ENCODE measurements at places on chromosomes 2 and 18.

DNA sequence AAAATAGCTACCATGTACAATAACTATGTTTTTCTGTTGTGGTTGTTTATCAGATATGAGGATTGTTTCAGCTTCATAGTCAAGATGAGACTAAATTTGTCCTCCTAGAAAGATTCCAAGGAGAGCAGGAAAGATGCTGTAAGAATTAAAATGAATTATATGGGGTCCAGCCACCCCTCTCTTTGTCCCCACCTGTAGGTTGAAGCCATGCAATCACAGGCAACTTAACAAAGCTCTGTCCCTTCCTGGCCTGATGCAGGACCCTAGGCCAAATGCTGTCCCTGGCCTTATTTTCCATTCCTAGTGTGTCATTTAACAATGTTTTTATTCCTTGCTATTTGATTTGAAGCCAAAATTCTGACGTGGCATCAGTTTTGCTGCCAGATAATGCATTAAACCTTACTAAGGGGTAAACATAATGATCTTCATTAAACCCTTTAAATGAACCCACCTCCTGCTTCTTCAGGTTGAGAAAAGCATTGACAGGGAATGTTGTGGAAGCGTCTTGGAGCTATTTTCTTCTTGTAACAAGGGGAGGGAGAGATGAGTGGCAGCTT is 240.9 kb upstream of the ZNF521 start:
- no peak for DNase-seq

DNA sequence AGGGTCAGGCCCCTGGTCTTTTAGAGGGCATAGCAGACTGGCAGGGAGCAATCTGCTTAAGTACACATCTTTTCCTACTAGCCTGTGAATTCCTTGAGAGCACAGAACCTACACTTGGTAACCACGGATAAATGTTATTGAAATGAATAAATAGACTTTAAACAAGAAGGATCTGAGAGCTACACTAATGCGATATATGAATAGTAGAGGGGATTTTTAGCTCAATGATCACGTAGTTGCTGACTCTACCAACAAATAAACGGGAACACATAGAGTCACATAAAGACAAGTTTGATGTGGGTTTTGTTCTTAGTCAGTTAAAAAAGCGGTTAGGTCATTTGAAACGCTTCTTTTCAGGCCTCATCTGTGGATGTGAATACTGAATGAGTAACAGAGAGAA is 290.3 kb upstream of the CCDC68 start:
- no peak for DNase-seq

- no peak for DNase-seq
These were observed 207.8 kb downstream of the HDAC4 start for GRCh38 chr2:239192975-239193374.

DNA sequence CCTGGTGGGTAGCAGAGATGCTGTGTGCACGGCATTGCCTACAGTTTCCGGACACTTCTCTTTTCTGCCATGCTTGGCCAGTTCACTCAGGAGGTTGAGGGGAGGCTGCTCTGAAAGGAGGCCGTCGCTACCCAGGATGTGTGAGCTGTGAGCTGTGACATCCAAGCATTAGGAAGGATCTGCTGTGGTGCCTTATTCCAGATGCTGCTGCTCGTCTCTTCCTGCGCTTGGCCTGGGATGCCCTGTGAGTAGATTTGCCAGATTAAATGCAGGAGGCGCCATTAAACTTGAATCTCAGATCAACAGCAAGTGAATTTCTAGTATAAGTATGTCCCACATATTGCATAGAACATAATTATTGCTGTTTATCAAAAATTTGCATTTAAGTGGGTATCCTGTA is 124.2 kb upstream of the SIX3 start:
- DNase-seq = no peak

- no peak for DNase-seq
These were observed 99.5 kb downstream of the HS1BP3 start for GRCh38 chr2:20551260-20551944.

- DNase-seq = no peak
These were observed 196.1 kb downstream of the SLC4A3 start for GRCh38 chr2:219823574-219823973.

GRCh38 chr2:58157754-58158153 is 83.4 kb downstream of the FANCL start:
- no peak for DNase-seq

DNA sequence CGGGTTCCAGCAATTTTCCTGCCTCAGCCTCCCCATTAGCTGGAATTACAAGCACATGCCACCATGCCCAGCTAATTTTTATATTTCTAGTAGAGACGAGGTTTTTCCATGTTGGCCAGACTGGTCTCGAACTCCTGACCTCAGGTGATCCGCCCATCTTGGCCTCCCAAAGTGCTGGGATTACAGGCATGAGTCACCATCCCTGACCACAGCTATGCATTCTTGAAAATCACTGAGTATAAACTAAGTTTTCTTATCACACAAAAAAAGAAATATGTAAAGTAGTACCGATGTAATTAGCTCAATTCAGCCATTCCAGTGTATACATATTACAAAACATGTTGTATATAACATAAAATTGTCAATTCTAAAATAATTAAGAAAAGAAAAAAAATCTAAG is 232.7 kb downstream of the MBD2 start:
- no peak for DNase-seq

- DNase-seq = no peak
These were observed 45.8 kb upstream of the HS6ST1 start for GRCh38 chr2:128364441-128364911.

DNA sequence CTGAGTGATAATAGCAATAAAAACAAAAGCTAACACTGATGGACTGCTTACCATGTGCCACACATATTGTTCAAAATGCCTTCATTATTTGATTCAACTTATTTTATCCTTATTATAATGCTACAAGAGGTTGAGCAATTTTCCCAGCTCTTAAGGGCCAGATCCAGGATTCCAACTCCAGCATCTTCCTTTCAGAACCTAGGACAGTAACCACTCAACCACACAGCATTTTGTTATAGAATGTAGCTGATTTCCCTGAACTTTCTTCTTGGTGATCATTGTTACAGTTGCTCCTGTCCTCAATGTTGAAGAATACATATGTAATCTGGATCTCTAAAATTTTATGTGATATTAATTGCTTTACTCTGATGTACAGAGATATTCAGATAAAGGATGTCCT is 341.7 kb downstream of the PIK3C3 start:
- DNase-seq = no peak
